ENCODE measurements at places on chromosomes 2 and 18. TPM values are rescaled to one million over a fixed set of nuclear protein-coding genes. Genes with fewer than 3 reads are reported as not detected.

DNA sequence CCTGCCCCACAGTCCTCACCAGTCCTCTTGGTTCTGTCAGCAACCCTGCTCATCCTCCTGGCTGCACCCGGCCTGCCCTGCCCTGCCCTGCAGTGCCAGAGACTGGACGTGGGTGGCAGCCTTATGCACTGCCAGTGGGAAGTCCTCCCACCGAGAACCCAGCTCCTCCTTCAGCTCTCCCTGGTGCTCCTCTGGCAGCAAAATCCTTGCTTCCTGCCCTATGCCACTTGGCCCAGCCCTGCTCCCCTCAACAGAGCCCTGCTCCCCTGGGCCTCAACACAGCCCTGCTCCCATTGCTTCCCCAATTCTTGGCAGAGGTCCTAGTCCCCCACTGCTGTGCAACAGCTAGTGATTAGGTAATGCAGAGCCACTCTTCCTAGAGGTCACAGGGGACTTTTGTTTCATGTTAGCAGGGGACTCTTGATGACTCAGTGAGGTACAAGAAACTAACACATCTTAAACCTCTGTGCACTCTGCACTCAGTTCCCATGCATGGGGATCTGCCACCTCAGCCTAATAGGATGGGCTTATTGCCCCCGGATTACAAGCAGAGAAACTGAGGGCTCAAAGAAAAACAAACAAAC, 58.0 kb upstream of the EDAR start:
- no peaks in the 10 kb centered on the region for H3K27me3 ChIP-seq
- H3K36me3 ChIP-seq, result no peaks in the 10 kb centered on the region
- DNase-seq, result no peak
- no peak overlapping the region for H3K27ac ChIP-seq

DNA sequence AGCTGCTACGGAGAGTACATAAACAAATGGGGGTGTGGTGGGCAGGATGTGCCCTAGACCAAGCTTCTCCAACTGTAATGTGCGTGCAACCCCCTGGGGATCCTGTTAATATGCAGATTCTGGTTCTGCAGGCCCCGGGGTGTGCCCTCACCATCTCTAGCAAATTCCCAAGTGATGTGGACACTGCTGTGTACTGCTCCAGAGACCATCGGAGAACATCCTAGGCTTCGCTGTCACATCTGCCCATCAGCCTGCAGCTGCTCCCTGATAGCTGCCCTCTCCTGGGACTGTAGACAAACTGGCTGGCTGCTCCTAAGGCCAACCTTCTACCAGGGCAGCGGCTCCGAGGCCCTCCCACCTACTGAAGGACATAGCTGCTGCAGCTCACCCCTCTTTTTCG, 3.2 kb downstream of the HS1BP3 start:
- no peak for DNase-seq
- no peaks in the 10 kb centered on the region for H3K36me3 ChIP-seq
- H3K4me1 ChIP-seq, result peaks cover 4% of the 10 kb centered on the region
- no peaks in the 10 kb centered on the region for H3K27me3 ChIP-seq
- H3K4me3 ChIP-seq, result no peak overlapping the region

- no peaks in the 10 kb centered on the region for H3K4me1 ChIP-seq
- DNase-seq, result no peak
Measured at GRCh38 chr2:7517088-7517487, 599.9 kb downstream of the RNF144A start.

- no peaks in the 10 kb centered on the region for H3K4me1 ChIP-seq
- no peak for DNase-seq
- no peak overlapping the region for H3K27ac ChIP-seq
- no peaks in the 10 kb centered on the region for H3K27me3 ChIP-seq
- H3K4me3 ChIP-seq, result no peak overlapping the region
Measured at GRCh38 chr18:36638224-36638623, 190.6 kb downstream of the TPGS2 start.

GRCh38 chr18:36543991-36544725, 246.6 kb downstream of the FHOD3 start:
- H3K4me3 ChIP-seq, result peak overlapping the region; percentile 11
- peak overlapping the region; percentile 83 for H3K27ac ChIP-seq
- H3K27me3 ChIP-seq, result no peaks in the 10 kb centered on the region
- no peaks in the 10 kb centered on the region for H3K4me1 ChIP-seq
- DNase-seq, result peak; percentile 55

GRCh38 chr2:203867561-203868200, at the start of gene CTLA4:
TSS of gene CTLA4 (plus strand) at chr2:203867771. CDS start at chr2:203867943, 172 bp downstream.
- H3K4me1 ChIP-seq, result no peaks in the 10 kb centered on the region
- DNase-seq, result no peak
- H3K27ac ChIP-seq, result no peak within 1 kb of the TSS
- no peak within 1 kb of the TSS for H3K4me3 ChIP-seq
- H3K27me3 ChIP-seq, result no peaks in the 10 kb centered on the region
- H3K36me3 ChIP-seq, result no peaks in the 10 kb centered on the region

- no peaks in the 10 kb centered on the region for H3K4me1 ChIP-seq
- no peak overlapping the region for H3K4me3 ChIP-seq
- DNase-seq, result no peak
- H3K27ac ChIP-seq, result no peak overlapping the region
- no peaks in the 10 kb centered on the region for H3K27me3 ChIP-seq
- no peaks in the 10 kb centered on the region for H3K36me3 ChIP-seq
Measured at GRCh38 chr2:157486596-157487270, 42.8 kb upstream of the CYTIP start.

The RNF144A gene
- 10.8 TPM for total RNA-seq

DNA sequence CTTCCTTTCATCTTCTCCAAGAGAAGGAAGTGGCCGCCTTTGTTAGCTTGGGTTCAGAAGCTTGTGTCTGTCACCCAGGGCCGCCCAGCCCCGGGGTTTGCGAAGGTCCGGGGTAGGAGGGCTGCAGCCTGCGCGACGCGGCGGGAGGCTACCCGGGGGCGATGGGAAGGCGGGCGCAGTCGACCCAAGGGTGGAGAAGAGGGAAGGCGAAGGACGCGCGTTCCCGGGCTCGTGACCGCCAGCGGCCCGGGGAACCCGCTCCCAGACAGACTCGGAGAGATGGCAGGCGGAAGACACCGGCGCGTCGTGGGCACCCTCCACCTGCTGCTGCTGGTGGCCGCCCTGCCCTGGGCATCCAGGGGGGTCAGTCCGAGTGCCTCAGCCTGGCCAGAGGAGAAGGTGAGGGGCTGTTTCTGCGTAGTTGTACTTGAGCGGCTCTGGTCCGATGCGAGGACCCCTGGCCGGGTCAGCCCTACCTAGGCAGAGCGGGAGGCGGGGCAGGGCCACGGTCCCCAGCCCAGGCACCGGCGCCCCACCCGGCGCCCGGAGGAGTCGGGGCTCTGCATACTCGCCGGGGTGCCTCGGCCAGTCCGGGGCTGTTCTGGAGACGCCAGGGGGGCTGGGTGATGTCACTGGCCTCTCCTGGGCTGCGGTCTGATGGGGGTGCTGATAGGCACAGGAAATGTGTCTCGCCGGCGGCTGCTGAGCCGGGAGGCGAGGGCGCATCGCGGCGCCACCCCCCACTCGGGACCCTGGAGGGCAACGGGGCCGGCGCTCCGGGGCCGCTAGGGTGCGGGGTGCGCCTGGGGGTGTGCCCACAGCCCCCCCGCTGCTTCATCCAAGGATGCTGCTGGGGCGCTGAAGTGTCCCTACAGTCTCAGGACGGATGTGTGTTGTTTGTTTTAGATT, at the start of gene QPCT:
TSS of gene QPCT (plus strand) at position 178 of the 909 bp plus-strand sequence. CDS start at position 280, 102 bp downstream.
- DNase-seq, result peak; percentile 61
- no peaks in the 10 kb centered on the region for H3K27me3 ChIP-seq

DNA sequence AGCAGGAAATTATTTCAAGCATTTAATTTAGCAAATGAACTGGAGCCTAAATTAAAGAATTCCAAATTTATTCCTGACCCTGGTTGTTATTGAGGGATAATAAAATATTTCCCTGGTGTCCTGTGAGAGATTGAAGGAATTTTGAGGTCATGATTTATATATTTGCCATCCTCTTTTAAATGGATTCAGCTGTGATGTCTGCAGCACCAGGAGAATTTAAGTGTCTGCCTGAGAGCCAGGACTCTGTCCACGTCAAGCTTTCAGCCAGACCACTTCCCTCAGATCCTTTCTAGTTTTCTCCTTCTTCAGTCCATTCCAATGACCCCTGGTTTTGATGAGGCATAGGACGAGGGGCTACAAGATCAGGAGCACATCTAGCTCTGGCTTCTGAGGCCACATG, 59.9 kb downstream of the INO80C start:
- no peaks in the 10 kb centered on the region for H3K4me1 ChIP-seq
- H3K4me3 ChIP-seq, result no peak overlapping the region
- no peak overlapping the region for H3K27ac ChIP-seq
- no peaks in the 10 kb centered on the region for H3K36me3 ChIP-seq

DNA sequence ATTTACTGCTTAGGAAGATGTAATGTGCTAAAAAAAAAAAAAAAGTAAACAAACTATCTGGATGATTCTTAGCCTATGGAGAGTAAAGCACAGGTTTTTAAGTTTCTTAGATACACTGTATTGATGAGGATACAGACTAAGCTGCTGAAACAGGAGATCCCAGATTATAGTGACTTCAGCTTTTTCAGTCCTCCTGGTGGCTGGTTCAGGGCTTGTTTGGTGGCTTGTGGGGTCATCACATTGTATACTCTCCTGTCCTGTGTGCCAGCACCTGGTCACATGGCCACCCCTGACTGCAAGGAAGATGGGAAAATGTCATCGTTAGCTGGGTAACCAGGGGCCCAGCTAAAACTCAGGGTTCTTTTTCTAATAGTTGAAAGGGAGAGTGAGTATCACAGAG, 31.4 kb downstream of the RAB31 start:
- H3K4me3 ChIP-seq, result no peak overlapping the region
- H3K27ac ChIP-seq, result no peak overlapping the region
- peaks cover 2% of the 10 kb centered on the region for H3K4me1 ChIP-seq

The PSMD14 gene
- 38.3 TPM for total RNA-seq

GRCh38 chr2:235467588-235467987, 26.3 kb upstream of the AGAP1 start:
- H3K27me3 ChIP-seq, result no peaks in the 10 kb centered on the region
- H3K36me3 ChIP-seq, result no peaks in the 10 kb centered on the region
- no peak overlapping the region for H3K27ac ChIP-seq

DNA sequence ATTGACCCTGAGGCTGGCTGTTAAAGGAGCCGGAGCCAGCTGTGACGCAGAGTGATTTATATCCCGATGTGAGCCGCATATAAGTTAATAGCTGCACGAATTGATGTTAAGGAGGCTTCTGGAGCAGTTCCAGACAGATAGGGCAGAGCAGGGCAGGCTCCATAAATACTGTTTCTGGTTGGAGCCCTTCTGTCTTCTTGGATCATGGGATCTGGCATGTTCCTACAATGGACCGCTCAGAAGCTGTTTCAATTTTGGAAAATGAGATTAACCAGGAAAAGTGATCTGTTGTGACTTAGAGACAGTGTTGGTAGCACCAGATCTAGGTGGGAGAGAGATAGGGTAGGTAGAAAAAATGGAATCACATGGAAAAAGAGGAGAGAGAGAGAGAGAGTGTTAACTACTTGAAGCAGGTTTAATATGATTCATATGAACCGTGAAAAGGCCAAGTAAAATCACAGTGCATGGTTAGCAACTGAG, 4.8 kb upstream of the IGFBP5 start:
- no peaks in the 10 kb centered on the region for H3K4me1 ChIP-seq
- H3K4me3 ChIP-seq, result no peak overlapping the region
- H3K36me3 ChIP-seq, result no peaks in the 10 kb centered on the region
- DNase-seq, result no peak

DNA sequence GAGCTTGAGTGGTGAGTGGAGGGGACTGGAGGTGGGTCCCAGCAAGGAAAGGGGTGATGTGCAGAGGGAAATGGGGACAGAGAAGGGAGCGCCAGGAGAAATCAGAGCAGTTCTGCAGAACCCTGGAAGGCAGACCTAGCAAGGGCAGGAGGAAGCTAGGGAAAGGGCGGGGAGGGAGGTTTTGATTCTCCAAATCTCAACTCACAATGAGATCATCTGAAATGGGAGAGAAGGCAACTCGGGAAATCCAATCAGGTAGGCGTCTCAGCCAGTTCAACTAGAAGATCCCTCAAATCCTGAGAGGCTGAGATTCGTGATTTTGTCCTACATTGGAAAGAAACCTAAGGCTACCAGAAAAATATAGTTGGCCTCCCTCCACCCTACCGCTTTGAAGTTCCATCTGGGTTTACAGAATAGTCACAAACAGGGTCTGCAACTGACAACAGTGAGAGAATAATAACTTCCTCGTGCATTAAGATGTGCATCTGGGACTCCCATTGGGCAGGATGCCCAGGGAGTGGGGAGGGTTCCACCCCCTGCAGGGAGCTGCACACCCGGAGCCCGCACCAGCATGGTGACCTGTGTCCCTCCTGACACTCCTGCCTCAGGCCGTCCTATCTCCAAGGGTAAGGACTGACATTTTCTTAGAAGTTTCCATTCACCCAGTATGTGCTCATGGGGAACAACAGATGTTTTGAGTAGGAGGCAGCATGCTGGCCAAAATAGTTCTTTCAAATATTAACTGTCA, 113.3 kb upstream of the ODC1 start:
- H3K4me3 ChIP-seq, result no peak overlapping the region
- H3K27me3 ChIP-seq, result no peaks in the 10 kb centered on the region
- peak overlapping the region; percentile 9 for H3K27ac ChIP-seq

The TTR gene
- not detected for total RNA-seq

GRCh38 chr2:57509189-57509588, 537.4 kb upstream of the VRK2 start:
- DNase-seq, result no peak
- H3K4me1 ChIP-seq, result no peaks in the 10 kb centered on the region
- no peak overlapping the region for H3K27ac ChIP-seq
- no peaks in the 10 kb centered on the region for H3K36me3 ChIP-seq
- H3K4me3 ChIP-seq, result no peak overlapping the region
- no peaks in the 10 kb centered on the region for H3K27me3 ChIP-seq

GRCh38 chr2:235027558-235028214, 75.9 kb downstream of the SH3BP4 start:
- H3K27me3 ChIP-seq, result no peaks in the 10 kb centered on the region
- DNase-seq, result no peak
- no peaks in the 10 kb centered on the region for H3K36me3 ChIP-seq
- H3K4me3 ChIP-seq, result no peak overlapping the region
- H3K27ac ChIP-seq, result peak overlapping the region; percentile 79

DNA sequence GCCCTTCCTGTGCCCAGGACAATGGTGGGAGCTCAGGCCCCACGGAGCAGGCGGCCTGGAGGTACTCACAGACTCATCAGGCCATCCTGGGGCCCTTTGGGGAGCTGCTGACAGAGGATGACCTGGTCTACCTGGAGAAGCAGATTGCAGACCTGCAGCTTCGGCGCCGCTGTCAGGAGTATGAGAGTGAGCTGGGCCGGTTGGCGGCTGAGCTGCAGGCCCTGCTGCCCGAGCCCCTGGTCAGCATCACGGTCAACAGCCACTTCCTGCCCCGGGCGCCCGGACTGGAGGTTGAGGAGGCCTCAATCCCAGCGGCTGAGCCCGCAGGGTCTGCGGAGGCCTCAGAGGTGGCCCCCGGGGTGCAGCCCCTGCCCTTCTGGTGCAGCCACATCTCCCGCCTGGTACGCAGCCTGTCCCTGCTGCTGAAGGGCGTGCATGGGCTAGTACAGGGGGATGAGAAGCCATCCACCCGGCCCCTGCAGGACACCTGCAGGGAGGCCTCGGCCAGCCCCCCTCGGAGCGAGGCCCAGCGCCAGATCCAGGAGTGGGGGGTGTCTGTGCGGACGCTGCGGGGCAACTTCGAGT, 8.3 kb upstream of the KLHL30 start:
- no peak overlapping the region for H3K4me3 ChIP-seq
- DNase-seq, result no peak
- no peak overlapping the region for H3K27ac ChIP-seq
- no peaks in the 10 kb centered on the region for H3K36me3 ChIP-seq
- no peaks in the 10 kb centered on the region for H3K4me1 ChIP-seq

- DNase-seq, result peak; percentile 43
- no peak overlapping the region for H3K4me3 ChIP-seq
- H3K4me1 ChIP-seq, result no peaks in the 10 kb centered on the region
Measured at GRCh38 chr2:71685073-71685848, 231.9 kb downstream of the DYSF start.

The NCKAP5 gene
- 6.1 TPM for total RNA-seq

The TUBA4B gene
- total RNA-seq, result 0.16 TPM

Measured in breast epithelium (tissue), 4 donors.